ENCODE measurements at places on chromosomes 4 and X.

GRCh38 chrX:65932173-65933084 lies 107.5 kb downstream of the VSIG4 start:
- no peak for DNase-seq

DNA sequence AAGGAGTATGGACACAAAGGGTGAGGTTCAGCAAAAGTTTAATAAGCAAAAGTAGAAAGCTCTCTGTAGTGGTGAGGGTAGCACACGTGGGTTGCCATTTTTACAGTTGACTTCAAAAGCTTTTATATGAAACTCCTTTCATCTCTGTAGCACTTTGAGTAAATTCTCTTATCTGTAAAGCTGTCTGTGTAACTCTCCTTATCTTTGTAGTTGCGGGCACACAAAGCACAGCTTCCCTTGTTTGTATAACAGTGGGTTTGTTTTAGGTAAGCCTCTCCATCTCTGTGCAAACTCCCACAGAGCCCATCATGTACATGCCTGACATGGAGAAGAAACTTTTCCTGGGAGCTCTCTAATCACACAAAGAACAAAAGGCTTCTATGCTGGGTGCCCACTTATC lies 325.9 kb upstream of the PABPC5 start:
- DNase-seq, result no peak

- DNase-seq, result no peak
Observed at GRCh38 chr4:42492962-42493361, 95.7 kb downstream of the SHISA3 start.

- DNase-seq, result no peak
Observed at GRCh38 chr4:163587867-163588266, 93.4 kb downstream of the TMA16 start.

DNA sequence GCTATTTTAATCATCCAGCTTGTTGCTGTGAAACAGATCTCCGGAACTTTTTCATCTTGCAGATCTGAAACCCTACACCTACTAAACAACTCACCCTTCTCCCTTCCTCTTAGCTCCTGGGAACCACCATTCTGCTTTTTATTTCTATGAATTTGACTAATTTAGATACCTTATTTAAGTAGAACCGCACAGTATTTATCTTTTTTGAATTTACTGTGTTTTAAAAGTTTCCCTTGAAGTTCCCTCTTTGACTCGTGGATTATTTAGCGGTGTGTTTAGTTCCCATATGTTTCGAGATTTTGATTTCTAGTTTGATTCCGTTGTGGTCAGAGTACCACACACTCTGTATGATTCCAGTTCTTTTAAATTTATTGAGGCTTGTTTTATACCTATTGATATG lies 44.6 kb downstream of the EIF2S3 start:
- DNase-seq, result no peak

DNA sequence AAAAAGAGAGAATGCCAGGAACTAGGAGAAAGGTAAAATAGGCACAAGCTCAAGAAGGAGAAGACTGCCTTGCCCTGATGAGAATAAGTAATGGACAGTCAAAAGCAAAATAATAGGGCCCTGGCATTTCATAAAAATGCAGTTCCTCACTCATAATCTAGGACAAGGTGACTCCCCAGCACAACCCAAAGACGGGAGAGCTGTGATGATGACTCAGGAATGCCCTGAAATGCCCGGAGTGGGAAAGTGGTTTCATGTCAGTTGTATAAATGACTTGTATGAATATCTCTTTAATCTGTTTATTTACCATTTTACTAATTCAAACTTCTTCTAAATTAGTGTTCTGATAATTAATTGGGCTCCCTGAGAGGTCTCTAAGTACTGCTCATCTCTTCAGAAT lies 28.8 kb upstream of the SETD7 start:
- DNase-seq, result no peak

- DNase-seq, result no peak
Observed at GRCh38 chr4:124183926-124184325, 528.6 kb downstream of the ANKRD50 start.

GRCh38 chrX:11555759-11556158 lies 110.0 kb downstream of the ARHGAP6 start:
- no peak for DNase-seq

DNA sequence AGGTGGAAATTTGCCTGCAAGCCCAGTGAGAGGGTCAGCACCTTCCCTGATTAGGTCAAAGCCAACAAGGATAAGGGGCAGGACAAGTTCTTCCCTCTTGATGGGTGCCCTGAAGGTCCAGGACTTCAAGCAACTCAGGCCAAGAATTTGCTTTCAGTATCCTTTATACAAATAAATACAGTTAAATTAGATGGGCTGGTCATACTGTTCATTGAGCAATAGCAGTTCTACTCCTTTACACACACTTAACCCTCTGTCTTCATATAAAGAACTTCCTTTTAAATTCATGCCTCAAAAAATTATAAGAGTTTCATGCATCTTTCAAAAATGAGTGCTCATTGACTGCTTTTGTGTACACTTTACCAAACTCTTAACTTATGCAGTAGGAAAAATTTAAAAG lies 392.0 kb downstream of the SPRY1 start:
- no peak for DNase-seq

GRCh38 chr4:184310171-184310567 lies 92.5 kb upstream of the ENPP6 start:
- DNase-seq, result peak; percentile 24
